ENCODE measurements at places on chromosomes 16 and 17.

GRCh38 chr16:54862529-54862928 is 68.1 kb upstream of the IRX5 start:
- no peak for DNase-seq

- peak; percentile 68 for DNase-seq
These were observed 8.0 kb downstream of the SPPL2C start for GRCh38 chr17:45852535-45853297.

DNA sequence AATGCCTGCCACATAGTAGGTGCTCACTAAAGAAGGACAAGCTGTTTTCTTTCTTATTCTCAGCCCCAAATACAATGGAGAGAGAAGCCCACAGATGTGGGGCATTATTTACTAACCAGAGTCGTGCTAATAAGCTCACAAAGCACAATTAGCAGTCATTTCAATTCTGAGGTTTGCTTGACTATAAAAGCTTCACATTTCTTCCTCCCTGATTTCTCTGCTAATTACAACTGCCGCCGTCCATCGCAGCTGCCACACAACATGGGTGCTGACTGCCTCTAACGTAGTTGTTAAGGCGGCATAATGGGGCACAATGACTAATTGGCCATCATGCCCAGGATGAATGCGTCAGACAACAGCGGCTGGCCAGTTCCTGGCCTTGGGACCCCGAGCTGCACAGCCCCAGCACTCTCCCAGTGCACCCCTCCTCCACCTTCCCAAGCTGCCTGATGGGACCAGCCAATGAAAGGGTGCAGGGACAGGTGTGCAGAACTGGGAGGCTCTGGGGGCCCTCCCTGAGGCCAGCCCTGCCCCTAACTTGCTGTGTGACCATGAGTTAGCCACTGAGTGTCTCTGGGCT is 109.2 kb downstream of the CCT6B start:
- no peak for DNase-seq

- DNase-seq, result no peak
These were observed 75.2 kb upstream of the DHX40 start for GRCh38 chr17:59490216-59490615.

GRCh38 chr16:183005-183404 is 2.7 kb downstream of the HBQ1 start:
- DNase-seq, result no peak

- no peak for DNase-seq
These were observed 8.2 kb upstream of the CBX8 start for GRCh38 chr17:79804856-79805696.

- DNase-seq, result no peak
These were observed 25.9 kb downstream of the ZNF469 start for GRCh38 chr16:88408561-88409142.

- DNase-seq, result peak; percentile 8
These were observed 217.8 kb upstream of the GSE1 start for GRCh38 chr16:85395207-85395912.

DNA sequence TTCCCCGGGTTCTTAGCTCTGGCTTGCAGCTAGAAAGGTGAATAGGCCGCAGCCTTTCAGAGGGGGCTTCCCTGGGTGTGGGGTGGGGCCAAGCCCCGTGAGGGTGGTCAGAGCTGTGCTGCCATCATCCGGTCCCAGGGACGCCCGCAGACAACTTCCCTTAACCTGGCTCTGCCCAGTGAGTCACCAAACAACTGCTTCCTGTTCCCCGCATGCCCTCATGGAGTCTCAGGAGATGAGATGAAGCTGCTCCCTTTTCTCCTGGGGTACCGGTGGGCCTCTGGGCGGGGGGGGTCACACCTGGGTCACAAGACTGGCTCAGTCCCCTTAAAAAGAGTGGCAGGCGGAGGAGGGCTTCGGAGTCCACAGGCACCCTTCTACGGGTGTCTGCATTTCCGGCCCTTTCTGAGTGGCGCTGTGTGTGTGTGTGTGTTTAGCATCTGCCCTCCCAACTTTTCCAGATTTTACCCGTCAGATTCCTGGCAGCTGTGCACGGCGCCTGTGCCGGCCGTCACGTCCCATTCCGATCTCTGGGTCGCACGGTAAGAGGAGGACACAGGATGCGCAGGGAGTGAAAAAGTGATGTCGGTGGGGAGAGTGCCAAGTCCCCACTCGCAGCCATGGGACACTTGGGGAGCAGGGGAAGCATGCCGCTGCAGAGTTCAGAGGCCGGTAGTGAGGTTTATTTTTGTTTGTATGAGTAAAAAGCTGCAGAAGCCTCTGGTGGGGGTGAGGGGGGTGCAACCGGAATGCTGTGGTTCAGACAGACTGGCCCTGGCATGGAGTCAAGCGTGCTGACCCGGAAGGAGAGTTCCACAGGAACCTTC is 16.8 kb downstream of the HIC1 start:
- DNase-seq, result no peak

GRCh38 chr16:65667011-65667578 is 545.2 kb upstream of the CDH11 start:
- no peak for DNase-seq

DNA sequence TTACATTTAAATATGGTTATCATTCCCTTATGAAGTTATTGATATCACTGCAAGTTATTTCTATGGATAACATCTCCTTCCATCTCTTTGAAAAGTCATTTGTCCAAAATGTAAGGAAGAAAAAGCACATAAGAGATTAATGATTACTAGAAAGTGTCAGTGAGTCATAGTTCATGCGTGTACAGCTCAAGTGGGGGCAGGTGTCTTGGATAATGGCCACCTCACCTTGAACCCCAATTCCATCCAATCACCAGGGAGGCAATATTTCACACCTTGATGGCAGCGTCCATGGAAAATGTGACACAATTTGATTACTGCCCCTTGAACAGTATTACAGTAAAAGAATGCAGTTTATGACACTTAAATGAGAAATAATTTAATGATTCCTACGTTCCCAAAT is 358.3 kb upstream of the SOX9 start:
- no peak for DNase-seq

DNA sequence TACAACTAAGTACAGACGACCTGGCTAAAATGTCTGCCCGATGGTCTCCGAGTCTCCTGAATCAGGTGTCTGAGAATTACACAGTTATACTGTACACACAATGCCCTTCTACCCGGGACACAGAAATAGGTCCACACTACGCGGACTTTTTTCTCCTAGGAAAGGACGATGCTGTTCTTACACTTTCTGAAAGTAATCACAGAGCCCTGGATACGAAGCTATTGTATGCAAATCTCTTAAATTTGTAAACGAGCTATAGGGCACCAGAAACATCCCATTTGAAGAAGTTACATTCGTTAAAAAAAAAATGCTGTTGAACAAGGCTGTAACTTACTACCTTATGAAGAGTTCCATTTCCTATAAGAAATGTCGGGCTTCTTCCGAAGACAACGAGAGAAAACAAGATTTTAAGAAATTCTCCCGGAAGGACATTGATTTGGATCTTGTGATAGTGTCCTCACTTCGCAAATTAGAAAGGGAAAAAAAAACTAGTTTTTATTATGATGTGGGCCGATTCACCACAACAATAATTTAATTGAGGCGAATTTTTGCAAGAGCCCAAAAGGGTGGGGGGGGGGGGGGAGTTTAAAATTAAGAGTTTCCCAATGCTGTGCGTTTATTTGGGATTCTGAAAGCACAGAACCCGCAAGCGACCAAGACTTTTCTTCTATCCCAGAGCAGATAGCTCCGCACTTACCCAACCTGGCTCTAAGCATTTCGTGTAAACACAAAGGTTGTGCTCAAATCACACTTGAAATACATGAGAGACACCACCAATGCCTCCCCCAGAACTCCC is 1.5 kb upstream of the SOX9 start:
- DNase-seq, result no peak

DNA sequence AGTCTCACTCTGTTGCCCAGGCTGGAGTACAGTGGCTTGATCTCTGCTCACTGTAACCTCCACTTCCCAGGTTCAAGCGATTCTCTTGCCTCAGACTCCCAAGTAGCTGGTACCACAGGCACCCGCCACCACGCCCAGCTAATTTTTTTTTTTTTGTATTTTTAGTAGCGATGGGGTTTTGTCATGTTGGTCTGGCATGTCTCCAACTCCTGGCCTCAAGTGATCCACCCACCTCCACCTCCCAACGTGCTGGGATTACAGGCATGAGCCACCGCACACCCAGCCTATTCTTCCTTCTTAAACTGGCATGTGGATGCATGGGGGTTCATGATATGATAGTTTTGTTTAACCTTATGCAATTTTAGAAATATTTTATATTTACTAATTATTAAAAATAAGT is 39.4 kb upstream of the VWA3A start:
- DNase-seq, result no peak

- DNase-seq, result no peak
These were observed 29.0 kb downstream of the ZC3H18 start for GRCh38 chr16:88599092-88599733.

GRCh38 chr16:12176051-12176450 is 199.5 kb downstream of the SNX29 start:
- DNase-seq, result no peak

GRCh38 chr16:74867281-74867849 is 92.7 kb upstream of the FA2H start:
- no peak for DNase-seq

DNA sequence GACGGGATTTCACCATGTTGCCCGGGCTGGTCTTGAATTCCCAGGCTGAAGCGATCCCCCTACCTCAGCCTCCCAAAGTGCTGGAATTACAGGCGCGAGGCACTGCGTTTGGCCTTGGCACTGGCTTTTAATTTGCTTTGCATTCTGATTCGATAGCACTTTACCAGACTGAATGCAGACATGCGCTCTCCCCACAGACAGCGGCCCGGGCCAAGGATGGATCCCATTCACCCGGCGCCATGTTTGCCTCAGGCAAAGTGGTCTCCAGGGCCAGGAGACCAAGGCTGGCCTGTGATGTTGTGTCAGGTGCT is 41.7 kb downstream of the DHRS7B start:
- no peak for DNase-seq

GRCh38 chr17:45229681-45230409 is 8.2 kb downstream of the FMNL1 start:
- DNase-seq, result no peak

GRCh38 chr17:43553573-43553972 is 7.4 kb upstream of the ETV4 start:
- DNase-seq, result no peak

DNA sequence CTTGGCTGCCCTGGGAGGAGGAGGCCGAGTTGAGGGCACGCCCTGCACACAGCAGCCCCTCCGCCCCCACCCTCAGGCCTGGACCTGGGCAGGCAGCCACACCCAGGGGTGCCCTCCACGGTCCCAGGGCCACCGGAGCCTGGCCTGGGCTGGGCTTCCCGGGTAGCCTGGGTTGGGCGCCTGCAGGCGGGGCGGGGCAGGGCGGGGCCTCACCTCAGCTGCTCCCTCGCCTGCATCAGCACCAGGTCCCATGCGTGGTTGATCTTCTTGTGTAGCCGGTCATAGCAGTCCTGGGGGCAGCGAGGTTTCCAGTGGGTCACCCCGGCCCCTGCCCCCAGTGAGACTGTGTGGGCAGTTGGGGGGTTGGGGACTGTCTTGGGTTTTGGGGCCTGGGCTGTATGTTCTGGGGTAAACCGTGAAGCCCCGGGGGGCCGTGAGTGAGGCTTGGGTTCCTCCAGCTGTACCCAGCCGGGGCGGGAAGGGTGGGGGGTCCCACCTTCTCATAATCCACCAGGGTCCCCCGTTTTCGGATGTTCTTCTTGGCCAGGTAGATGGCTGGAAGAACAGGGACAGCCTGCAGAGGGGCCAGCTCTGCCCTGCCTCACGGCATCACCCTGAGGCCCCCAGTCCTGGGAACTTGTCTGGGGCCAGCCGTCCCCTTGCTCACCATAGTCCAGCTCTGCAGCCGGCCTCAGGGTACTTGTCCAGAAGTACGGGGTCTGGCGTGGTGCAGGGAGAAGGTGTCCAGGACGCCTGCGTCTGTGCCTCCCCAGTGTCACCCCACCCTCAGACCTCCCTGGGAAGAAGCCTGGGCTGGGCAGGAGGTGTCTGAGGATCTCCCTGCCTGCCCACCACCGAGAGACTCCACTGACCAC is 2.0 kb downstream of the RGS11 start:
- no peak for DNase-seq

GRCh38 chr17:251531-251930 is 70.1 kb upstream of the DOC2B start:
- DNase-seq, result peak; percentile 4

GRCh38 chr16:47492428-47493377 is 31.6 kb downstream of the PHKB start:
- no peak for DNase-seq

DNA sequence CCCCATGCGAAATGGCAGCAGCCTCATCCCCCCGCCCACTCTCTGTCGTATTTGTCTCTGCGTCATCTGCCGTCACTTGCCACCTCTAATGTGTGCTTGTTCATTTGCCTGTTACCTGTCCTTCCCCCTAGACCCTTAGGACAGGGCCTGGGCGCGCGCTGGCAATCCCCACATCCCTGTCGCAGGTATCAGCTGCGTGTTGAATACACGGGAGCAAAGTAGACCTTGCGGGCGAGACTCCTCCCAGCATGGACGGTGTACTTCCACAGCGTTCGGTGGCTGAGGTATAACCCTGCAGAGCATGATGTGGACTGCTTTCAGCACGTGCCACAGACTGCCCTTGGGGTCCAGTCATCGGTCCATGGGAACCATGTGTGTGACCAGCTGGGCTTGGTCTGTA is 170.1 kb upstream of the CHMP6 start:
- DNase-seq, result no peak

GRCh38 chr16:31452631-31453106 is 6.6 kb upstream of the ARMC5 start:
- DNase-seq, result no peak

GRCh38 chr16:1333854-1334700 is 632 bp downstream of the BAIAP3 start:
- no peak for DNase-seq

DNA sequence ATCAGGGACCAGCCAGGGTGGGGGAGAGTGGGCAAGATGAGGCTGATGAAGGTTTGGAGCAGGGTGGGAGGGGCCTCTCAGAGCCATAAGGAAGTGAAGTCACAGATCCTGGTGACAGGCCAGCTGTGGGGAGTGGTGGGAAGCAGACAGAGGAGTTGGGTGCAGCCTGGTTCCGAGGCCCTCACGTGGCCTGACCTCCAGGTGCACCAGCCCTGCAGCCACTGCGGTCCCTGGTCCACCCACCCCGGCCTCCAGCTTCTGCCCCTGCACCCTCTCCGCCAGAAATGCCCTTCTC is 3.9 kb upstream of the ZFPM1 start:
- DNase-seq, result no peak

- DNase-seq, result peak; percentile 19
These were observed 42.0 kb downstream of the IL21R start for GRCh38 chr16:27444015-27444414.

- no peak for DNase-seq
These were observed 84.4 kb downstream of the DNAH9 start for GRCh38 chr17:11682646-11683045.

- DNase-seq, result peak; percentile 77
These were observed 24.0 kb downstream of the CCR7 start for GRCh38 chr17:40541060-40541872.
